Stimulated activated CD8-positive, alpha-beta memory T cell treated with anti-CD3 and anti-CD28 coated beads, Interleukin-2, amount 100 ng/mL, for 1 hour (primary cell): ENCODE measurements at places on chromosomes 16 and 17.

- no peak for DNase-seq
Measured at GRCh38 chr16:85911251-85911930, 12.4 kb downstream of the IRF8 start.

DNA sequence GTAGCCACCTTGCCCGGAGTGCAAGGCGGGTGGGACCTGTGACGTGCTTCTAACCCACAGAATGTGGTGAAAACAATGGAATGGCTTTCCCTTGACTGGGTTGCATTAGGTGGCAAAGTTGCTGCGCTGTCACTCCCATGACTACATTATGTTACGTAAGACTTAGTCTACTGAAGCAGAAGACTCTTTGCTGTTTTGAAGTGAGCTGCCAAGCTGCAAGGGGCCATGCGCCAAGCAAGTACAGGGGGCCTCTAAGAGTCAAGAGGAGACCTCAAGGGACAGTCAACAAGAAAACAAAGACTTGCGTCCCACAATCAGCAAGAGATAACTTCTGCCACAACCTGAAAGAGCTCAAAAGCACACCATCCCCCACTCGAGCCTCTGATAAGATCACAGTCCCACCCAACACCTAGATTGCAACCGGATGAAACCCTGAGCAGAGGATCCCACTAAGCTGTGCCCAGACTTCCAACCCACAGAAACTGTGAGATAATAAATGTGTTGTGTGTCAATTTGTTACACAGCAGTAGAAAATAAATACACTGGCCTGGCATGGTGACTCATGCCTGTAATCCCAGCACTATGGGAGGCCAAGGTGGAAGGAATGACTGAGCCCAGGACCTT lies 16.5 kb downstream of the ANKRD11 start:
- DNase-seq: no peak

DNA sequence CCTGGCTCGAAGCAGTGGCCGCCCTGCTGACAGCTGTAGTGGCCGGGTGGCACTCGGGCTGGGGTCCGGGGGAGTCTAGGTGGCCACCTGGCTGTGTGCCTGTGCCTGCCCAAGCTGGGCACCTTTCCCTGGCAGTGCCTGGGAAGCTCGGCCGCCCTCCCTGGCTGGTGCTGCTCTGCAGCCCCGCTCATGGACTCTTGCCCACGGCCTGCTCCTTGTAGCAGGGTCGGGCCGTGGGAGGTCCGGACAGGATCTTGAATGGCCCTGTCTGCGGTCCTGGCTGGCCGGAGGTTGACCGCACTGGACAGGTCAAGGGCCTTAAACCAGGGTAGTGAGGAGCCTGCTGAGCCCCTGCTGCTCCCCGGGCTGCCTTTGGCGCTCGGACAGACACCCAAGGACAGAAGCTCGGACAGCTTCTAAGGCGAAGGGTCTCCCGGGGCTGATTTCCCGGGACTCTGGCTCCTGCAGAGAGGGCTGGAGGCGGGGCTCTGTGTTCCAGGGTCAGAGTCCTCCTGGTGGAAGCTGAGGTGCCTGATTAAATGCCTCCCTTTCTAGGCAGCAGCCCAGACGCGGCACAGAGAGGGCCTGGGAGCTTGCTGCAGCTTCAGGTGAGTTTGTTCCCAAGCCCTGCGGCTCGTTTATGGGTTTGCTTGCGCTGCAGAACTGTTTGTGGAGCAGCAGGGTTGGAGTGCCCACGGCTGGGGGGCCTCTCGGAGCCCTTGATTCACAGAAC lies 6.0 kb downstream of the CAPN15 start:
- no peak for DNase-seq

DNA sequence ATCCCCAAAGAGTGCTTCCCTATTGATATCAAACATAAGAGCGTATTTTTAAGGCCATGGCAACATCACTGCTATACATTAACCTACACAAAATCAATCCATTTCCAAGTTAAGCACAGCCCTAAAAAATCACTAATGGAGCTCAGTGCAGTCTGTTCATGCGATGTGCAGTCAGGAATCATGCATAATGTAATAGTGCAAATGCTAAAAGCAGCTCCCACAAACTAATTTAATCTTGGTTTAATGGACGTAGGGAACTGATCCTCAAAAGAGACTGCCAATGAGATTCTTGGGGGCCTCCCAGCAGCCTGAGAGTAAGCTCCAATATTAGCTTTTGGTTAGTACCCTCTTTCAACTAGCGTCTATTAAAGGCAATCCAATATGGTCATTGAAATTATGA lies 245.9 kb downstream of the TOX3 start:
- DNase-seq: no peak

DNA sequence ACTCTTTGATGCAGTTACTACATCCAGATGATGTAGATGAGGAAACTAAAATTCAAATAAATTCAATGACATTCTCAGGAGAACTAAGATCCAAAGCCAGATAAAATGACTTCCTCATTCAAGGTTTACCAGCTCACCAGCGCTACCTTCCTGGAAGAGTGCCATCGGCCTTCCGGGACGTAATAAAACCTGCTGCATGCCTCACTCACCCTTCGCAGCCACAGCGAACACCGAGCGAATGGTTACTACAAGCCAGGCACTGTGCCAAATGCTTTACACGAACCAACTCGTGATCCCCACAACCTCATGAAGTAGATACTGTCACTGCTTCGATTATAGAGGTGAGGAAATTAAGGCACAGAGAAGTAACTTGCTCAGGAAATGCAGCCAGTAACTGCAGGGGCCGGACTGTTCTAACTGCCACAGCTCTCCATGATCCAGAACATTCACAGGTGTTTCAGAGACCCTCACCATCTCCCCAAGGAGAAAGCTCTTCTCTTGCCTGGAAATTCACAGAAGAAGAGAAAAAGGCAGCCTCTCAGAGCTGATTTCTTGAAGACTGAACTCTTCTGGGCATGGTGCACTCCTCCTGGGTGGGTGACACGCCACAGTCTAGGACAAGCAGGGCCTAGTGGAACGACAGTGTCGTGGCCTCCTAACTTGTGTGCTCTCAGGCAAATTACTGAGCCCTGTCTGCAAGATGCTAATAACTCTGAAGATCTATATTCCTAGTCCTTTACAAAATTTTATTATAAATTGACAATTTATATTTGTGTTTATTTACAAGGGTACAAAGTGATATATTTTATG lies 46.8 kb downstream of the HIC1 start:
- no peak for DNase-seq

GRCh38 chr17:51463353-51463752 lies 203.0 kb downstream of the UTP18 start:
- DNase-seq: no peak

DNA sequence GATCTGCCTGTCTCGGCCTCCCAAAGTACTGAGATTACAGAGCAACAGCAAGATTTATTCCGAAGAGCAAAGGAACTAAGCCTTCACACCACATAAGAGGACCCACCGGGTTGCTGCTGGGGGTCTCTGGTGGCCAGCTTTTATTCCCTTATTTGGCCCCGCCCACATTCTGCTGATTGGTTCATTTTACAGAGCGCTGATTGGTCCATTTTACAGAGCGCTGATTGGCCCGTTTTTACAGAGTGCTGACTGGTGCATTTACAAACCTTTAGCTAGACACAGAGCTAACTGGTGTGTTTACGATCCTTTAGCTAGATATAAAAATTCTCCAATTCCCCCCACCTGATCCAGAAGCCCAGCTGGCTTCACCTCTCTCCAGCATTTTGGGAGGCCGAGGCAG lies 26.3 kb downstream of the COPRS start:
- DNase-seq: no peak

DNA sequence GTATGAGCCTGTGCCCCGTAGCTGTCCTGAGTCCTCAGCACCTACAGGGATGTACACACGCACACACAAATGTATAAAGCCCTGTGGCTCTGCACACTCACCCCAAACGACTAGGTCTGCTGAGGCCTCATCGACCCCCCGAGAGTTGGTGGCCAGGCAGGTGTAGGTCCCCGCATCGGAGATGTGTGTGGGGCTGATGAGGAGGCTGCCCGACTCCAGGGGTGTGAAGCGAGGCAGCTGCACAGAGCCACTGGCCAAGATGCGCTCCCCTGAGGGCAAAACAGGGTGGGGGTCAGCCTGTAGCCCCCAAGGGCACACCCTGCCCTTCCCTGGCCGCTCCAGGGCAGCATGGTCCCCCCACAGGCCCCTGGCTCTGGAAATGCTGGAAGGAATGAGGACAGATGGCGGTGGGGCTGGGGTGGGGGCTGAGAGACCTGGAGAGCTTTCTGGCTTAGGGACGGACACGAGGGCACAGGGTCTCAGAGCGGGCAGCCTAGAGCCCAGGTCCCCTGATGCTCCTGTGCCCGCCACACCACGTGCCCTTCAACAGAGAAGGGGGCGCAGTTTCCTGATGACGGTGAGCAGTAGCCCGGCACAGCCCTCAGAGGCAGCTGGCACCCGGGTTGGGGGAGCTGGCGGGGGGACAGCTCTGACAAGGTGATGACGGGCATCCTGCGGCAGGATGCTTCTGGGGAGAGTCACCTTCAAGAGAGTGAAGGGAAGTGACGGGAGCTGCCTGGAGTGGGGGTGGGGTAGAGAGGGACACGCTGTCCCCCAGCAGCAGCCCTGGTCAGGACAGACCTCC lies 119.8 kb upstream of the CDC42EP4 start:
- DNase-seq: no peak

- DNase-seq: no peak
Measured at GRCh38 chr16:11306997-11307638, 26.0 kb upstream of the PRM1 start.

- DNase-seq: no peak
Measured at GRCh38 chr17:2347805-2348685, 10.7 kb downstream of the SGSM2 start.

GRCh38 chr16:85618521-85618920 lies 5.4 kb downstream of the GSE1 start:
- DNase-seq: no peak

DNA sequence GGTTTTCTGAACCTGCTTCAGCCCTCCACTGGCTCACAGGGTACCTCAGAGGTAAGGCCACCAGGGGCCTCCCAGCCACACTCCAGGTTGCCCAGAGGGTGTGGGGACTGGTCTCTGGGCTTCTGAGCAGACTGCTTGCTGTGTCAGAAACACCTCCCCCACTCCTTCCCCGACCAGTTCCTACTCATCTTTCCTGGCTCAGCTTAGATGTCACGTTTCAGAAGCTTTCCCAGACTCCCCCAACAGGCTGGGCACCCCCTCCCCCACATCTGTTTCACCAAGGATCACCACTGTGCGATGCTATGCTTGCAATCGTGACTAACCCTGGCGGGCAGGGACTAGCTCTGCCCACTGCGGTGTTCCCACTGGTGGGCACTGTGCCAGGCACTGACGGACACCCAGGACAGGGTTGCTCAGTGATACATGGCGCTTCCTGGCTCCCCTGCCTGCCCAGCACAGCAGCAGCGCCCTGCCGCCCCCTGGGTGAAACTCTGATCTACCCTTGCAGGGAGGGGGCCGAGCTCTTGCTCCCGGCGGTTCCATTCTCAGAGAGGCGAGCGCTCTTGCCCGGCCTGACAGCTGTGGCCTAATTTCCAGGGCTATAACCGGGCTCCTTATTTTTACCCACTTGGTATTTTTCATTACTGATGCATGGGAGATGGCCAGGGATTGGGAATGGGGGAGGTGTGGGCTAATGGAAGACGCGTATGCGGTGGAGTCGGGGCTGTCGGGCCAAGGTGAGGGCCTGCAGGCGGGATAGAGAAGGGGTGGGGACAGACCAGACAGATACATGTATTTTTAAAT lies 29.4 kb upstream of the MTSS2 start:
- no peak for DNase-seq

GRCh38 chr17:34378664-34379101 lies 15.7 kb upstream of the CCL1 start:
- no peak for DNase-seq

GRCh38 chr16:27332105-27332504 lies 18.3 kb downstream of the IL4R start:
- DNase-seq: no peak

DNA sequence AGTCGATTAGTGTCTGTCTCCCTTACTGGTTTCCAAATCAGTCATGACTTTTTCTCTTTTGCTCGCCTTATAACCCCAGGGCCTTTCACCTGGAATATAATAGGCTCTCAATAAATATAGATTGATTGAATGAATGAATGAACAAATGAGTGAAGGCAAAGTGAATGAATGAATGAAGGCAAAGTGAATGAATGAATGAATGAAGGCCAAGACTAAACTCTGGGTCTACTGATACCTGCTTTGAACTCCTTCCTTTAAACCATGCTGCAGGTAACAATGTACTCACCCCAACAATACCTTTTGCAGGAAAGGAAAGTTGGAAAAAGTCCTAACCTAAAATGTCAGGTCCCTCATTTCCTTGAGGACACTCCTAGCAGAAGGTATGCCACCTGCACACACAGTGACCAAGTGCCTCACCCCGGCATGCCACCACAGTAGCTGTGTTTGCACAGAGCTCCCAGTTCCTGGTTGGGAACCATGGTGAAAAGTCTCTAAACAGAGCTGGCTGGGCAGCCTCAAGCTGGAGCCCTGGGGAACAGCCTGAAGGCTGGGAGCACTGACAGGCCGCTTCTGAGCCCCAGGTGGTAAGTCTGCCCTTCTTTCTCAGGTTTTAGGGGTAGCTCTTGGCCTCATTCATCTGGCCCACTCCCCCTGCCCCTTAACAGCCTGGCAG lies 42.7 kb upstream of the ANKFN1 start:
- no peak for DNase-seq

- no peak for DNase-seq
Measured at GRCh38 chr17:59378675-59379074, 47.2 kb downstream of the YPEL2 start.

DNA sequence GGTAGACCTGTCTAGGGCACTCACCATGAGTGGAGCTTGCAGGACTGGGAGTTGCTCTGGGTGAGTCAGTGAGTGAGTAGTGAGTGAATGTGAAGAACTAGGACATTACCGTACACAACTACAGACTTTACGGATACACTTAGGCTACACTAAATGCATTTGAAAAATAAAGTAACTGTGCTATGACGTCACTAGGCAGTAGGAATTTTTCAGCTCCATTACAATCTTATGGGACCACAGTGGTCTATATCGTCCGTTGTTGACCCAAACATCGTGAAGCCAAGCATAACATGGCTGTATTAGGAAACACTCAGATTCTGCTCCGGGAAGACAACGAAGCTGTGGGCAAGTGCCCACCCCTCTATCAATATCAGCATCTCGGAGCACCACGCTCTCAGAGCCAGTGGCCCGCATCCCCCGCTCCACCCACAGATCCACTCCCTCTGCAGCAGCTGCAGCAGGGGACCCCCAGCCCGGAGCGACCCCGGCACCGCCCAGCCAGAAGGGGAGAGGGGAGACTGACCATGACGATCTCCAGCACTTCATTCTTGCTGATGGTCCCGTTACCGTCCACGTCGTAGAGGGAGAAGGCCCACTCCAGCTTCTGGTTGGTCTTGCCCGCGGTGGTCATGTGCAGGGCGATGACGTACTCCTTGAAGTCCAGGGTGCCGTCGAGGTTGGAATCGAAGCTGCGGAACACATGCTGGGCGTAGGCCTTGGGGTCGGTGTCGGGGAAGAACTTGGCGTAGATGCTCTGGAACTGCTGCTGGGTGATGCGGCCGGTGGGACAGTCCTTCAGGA lies 594 bp downstream of the RCVRN start:
- no peak for DNase-seq

- DNase-seq: no peak
Measured at GRCh38 chr16:57479976-57480753, 6.1 kb downstream of the DOK4 start.

DNA sequence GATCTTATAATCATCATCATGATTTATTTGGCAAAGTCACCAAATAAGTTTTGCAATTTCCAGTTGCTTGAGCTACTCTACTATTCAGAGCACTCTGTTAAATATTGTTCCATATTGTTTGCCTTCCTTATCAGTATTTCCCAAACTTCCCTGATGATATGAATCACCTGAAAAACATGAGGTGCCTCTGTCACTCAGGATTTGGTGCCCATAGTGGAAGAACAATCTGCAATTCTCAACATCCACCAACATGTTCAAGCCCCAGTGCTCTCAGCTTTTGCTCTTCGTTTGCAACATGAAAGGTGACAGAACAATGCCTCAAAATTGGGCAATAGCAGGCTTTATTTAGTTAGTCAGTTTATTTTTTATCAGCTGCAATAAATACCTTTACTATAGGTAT lies 28.6 kb upstream of the WSB1 start:
- DNase-seq: no peak
